Activated T-helper 2 cell treated with anti-CD3 and anti-CD28 coated beads, Interferon-gamma antibody, Interleukin-2, Interleukin-4, amounts not matched to agents 10 μg/mL and 5 μg/mL and 100 μg/mL, durations not matched to agents 14 hours and 24 hours and 36 hours (primary cell): ENCODE measurements at places on chromosomes 1 and 21.

DNA sequence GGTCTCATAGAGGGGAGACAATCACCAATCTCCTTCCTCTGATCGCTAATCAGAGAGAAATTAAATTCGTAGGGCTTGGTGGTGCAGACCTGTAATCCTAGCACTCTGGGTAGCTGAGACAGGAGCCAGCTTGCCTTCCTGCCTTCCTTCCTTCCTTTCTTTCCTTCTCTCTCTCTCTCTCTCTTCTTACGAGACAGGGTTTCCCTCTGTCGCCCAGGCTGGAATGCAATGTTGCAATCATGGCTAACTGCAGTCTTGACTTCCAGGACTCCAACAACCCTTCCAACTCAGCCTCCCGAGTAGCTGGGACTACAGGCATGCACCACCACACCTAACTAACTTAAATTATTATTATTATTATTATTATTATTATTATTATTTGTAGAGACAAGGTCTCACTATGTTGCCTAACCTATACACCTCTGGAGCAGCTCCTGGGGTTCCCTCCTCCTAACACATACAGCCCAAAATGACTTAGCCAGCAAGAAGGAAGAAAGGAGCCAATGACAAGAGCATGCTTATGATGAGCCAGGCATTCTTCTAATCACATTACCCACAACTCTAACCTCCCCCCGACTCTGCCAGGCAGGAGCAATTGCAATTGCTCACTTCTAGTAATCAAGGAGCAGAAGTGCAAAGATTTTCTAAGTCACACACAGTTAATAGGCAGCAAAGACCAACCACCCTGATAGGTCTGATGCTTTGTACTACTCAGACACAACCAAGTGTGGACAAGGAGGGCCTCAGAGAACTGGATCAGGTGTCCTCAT lies 105.4 kb upstream of the F3 start:
- H3K4me3 ChIP-seq = no peak overlapping the region
- no peak for DNase-seq
- H3K36me3 ChIP-seq = no peaks in the 10 kb centered on the region
- H3K4me1 ChIP-seq = no peaks in the 10 kb centered on the region
- H3K27ac ChIP-seq = no peak overlapping the region
- H3K27me3 ChIP-seq = no peaks in the 10 kb centered on the region

GRCh38 chr1:36178471-36179219 lies 22.7 kb downstream of the MAP7D1 start:
- H3K36me3 ChIP-seq = peaks cover 64% of the 10 kb centered on the region
- no peaks in the 10 kb centered on the region for H3K27me3 ChIP-seq
- no peak overlapping the region for H3K27ac ChIP-seq
- no peak overlapping the region for H3K4me3 ChIP-seq
- no peaks in the 10 kb centered on the region for H3K4me1 ChIP-seq

DNA sequence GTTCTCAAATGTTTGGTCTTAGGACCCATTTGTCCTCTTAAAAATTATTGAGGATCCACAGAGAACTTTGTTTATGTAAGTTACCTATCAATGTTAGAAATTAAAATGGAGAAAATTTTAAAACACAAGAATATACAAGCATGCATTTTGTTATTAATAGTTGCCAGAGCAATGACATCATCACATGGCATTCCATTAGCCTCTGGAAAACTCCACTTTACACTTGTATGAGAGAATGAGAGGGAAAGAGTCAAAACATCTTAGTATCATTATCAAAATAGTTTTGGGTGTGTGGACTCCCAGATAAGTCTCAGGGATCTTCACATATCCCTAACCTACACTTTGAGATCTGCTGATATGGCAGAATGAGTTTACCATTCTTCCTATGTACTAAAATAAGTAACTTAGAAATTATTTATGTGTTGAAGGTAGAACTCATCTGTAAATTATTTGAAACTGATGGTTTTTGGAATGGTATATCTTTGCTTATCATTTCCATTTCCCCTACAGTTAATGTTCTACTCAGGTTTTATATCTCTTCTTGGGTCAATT lies 48.8 kb downstream of the RNF220 start:
- H3K36me3 ChIP-seq = no peaks in the 10 kb centered on the region
- H3K4me1 ChIP-seq = no peaks in the 10 kb centered on the region
- DNase-seq = no peak
- H3K27ac ChIP-seq = no peak overlapping the region

DNA sequence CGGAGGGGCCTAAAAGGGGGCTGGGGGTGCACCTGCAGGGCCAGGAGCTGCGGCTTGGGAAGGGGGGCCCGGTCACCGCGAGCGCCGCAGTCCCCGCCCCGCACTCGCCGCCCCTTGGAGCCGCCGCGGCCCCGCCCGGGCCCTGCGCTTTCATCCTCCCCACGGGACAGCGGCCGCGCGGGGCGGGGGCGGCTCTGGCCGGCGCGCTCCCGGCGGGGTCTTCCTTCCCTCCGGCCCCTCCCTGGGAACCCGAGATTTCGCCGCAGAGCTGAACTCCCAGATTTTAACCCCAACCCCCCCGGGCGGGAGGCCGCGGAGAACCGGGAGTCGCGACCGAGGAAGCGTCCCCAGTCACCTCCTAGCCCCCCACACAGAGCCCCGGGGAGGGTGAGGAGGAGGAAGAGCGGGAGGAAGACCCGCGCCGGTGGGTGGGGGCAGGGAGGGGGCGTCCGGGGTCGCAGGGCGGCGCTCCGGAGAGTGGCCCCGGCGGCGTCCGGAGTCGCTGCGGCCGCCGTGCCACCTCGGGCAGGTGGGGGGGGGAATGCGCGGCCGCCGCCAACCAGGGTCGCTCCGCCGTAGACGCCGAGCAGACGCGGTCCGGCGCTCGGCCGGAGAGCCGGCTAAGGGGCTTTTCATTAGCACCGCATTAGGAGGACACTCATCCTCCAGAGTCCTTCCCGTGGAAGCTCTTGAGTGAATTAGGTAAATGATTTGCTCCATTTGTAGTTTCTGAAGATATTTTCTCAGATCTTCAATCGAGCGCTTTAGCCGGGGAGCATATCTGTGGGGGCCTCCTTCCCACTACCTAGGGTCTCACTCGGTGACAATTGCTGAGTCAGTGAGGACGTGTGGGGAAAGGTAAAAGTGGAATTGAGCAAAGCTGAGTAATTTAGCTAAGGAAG lies 31.6 kb upstream of the NFIA start:
- no peak for DNase-seq
- no peaks in the 10 kb centered on the region for H3K36me3 ChIP-seq
- H3K4me3 ChIP-seq = peak overlapping the region; percentile 28
- peaks cover 59% of the 10 kb centered on the region for H3K27me3 ChIP-seq

- no peak for DNase-seq
- H3K4me3 ChIP-seq = no peak overlapping the region
- no peak overlapping the region for H3K27ac ChIP-seq
- H3K36me3 ChIP-seq = no peaks in the 10 kb centered on the region
- H3K27me3 ChIP-seq = peaks cover 18% of the 10 kb centered on the region
- H3K4me1 ChIP-seq = no peaks in the 10 kb centered on the region
Measured at GRCh38 chr1:83931658-83932253, 67.2 kb downstream of the TTLL7 start.

- DNase-seq = no peak
- no peaks in the 10 kb centered on the region for H3K36me3 ChIP-seq
- H3K4me1 ChIP-seq = no peaks in the 10 kb centered on the region
- H3K27me3 ChIP-seq = peaks cover 9% of the 10 kb centered on the region
Measured at GRCh38 chr1:112262316-112262715, 133.7 kb upstream of the CTTNBP2NL start.

DNA sequence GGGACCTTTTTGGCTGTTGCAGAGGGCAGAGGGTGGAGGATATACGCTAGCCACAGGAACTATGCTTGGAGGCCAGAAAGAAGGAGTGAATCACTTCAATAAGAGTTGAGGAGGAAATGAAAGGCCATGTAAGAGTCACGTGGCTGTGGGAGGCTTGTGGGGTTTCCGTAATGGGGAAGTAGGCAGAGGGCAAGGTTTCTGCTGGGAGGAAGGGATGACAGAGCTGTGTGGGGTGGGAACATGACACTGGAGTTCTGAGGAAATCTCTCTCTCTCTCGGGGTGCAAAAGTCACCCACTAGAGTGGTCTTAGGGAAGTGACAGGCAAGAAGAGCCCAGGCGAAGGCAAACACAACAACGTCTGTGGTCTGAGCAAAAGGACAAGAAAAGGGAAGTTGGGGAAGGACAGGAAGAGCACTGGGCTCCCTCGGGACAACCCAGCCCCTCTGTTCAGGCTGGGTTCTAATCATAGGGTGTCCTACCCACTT lies 3.9 kb upstream of the CD1C start:
- no peak overlapping the region for H3K4me3 ChIP-seq
- peaks cover 3% of the 10 kb centered on the region for H3K27me3 ChIP-seq
- peaks cover 26% of the 10 kb centered on the region for H3K4me1 ChIP-seq
- no peak for DNase-seq

- no peak for DNase-seq
- H3K27ac ChIP-seq = no peak overlapping the region
- no peaks in the 10 kb centered on the region for H3K27me3 ChIP-seq
- H3K4me3 ChIP-seq = no peak overlapping the region
- H3K4me1 ChIP-seq = no peaks in the 10 kb centered on the region
Measured at GRCh38 chr1:218620956-218621355, 275.8 kb downstream of the TGFB2 start.

DNA sequence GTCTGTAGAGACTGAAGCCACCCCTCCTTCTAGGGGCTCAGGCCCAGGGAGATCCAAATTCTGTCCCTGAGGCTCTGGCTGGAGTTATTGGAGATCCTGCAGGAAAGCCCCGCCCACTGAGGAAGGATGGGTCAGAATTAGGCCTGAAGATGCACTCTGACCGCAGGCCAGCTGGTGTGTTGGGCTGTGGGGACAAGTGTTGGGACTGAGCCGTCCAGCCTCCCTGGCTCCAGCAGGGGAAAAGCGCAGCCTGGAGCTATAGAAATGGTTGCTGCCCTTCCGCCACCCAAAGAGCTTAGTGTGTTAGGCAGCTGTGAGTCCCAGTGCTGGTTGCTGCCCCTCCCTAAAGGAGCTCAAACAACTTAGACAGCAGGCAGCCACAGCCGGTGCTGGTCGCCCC lies 33.0 kb upstream of the PRRX1 start:
- H3K4me1 ChIP-seq = no peaks in the 10 kb centered on the region
- peaks cover 3% of the 10 kb centered on the region for H3K27me3 ChIP-seq
- no peak for DNase-seq
- no peaks in the 10 kb centered on the region for H3K36me3 ChIP-seq
- no peak overlapping the region for H3K4me3 ChIP-seq
- no peak overlapping the region for H3K27ac ChIP-seq

- peaks cover 50% of the 10 kb centered on the region for H3K4me1 ChIP-seq
- peaks cover 31% of the 10 kb centered on the region for H3K36me3 ChIP-seq
- H3K4me3 ChIP-seq = peak overlapping the region; percentile 3
- H3K27me3 ChIP-seq = no peaks in the 10 kb centered on the region
- DNase-seq = no peak
Measured at GRCh38 chr21:42370894-42371654, 4.7 kb upstream of the TFF1 start.

- H3K27me3 ChIP-seq = peaks cover 5% of the 10 kb centered on the region
- no peak for DNase-seq
- H3K4me3 ChIP-seq = no peak overlapping the region
- H3K27ac ChIP-seq = no peak overlapping the region
Measured at GRCh38 chr1:226629896-226630550, 81.5 kb downstream of the STUM start.

GRCh38 chr21:25647647-25648046 lies 8.6 kb downstream of the JAM2 start:
- no peak overlapping the region for H3K4me3 ChIP-seq
- DNase-seq = no peak
- peaks cover 11% of the 10 kb centered on the region for H3K27me3 ChIP-seq
- no peak overlapping the region for H3K27ac ChIP-seq

DNA sequence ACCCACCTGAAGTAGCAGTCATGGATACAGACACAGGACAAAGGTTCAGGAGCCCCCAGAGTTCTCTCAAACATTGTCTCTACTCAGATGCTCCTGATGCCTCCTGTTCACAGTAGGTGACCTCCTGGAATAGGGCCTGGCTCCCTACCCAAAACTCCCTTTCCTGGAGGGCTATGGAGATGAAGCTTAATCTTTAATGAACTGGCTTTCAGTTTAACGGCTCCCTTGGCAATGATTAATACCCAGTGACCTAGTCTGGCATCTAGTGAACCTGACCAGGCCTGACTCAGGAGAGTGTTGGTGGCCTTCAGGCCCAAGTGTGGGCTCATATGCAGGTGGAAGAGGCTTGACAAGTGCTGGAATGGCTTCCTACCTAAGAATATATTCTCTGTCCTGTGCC lies 65.2 kb upstream of the TRABD2B start:
- H3K4me3 ChIP-seq = no peak overlapping the region
- H3K36me3 ChIP-seq = no peaks in the 10 kb centered on the region

GRCh38 chr1:3679098-3679555 lies 26.8 kb downstream of the TP73 start:
- H3K27me3 ChIP-seq = peaks cover 2% of the 10 kb centered on the region
- H3K4me3 ChIP-seq = no peak overlapping the region
- no peak overlapping the region for H3K27ac ChIP-seq
- no peak for DNase-seq
- peaks cover 8% of the 10 kb centered on the region for H3K4me1 ChIP-seq
- no peaks in the 10 kb centered on the region for H3K36me3 ChIP-seq
